ENCODE measurements at places on chromosomes 6 and 20. TPM values are rescaled to one million over a fixed set of nuclear protein-coding genes. Genes with fewer than 3 reads are reported as not detected.

Gene EYA4
- total RNA-seq = not detected

Gene DZANK1
- total RNA-seq = 1.8 TPM

Gene SNTA1
- total RNA-seq = 5.6 TPM

Gene ADGRB3
- not detected for total RNA-seq

Gene SLC25A27
- total RNA-seq = 0.70 TPM

Gene IER3
- total RNA-seq = 375 TPM

Gene SLC24A3
- not detected for total RNA-seq
